ENCODE measurements at places on chromosomes 16 and 17.

DNA sequence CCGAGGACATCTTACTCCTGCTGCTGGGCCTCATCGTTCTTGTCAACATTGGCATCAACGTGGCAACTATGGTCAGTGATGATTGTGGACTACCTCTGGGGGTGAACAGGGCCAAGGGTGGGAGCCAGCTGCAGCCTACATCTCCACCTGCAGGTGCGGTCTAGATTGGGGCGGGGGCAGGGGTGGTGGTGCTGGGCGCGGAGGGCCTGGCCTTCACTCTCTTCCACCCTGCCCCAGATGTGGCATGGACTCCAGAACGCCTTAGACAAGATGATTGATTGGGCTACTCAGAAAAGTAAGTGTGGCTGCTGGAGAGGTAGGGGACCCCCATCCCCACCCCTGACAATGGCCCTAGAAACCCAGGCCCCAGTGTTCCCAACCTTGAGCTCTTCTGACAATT lies 340 bp downstream of the SPEM2 start:
- no peak for DNase-seq
- H3K27me3 ChIP-seq = no peaks in the 10 kb centered on the region
- H3K36me3 ChIP-seq = no peaks in the 10 kb centered on the region
- H3K4me1 ChIP-seq = no peaks in the 10 kb centered on the region
- no peak overlapping the region for H3K27ac ChIP-seq

- H3K27me3 ChIP-seq = peaks cover 14% of the 10 kb centered on the region
- no peaks in the 10 kb centered on the region for H3K36me3 ChIP-seq
- peaks cover 2% of the 10 kb centered on the region for H3K4me1 ChIP-seq
- no peak overlapping the region for H3K27ac ChIP-seq
Observed at GRCh38 chr16:82609140-82609539, 17.6 kb upstream of the CDH13 start.

DNA sequence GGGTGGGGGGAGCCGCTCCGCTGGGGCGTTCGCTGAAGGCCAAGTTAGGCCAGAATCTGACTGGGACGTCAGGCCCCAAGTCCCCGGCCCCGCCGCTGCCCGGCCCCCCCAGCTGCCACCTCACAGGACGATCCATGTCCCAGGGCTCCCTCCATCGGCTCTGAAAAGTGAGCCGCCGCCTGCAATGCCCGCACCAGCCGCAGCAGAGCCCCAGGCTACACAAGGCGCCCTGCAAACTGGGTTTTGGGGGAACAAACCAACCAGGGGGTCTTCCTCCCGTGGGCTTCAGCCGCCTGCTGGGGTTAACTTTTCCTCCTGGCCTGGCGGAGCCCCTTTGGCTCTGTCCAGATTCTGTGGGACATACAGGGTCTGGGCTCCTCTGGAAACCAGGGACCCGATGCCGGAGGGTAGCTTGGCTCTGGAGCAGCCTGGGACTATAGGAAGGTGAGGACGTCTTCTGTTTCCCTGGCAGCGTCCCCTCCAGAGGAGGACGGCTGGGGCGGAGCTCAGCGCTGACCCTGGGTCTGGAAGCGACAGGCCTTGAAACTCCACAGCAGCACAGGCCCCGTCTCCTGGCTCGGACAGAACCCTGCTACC lies 835 bp downstream of the NME4 start:
- peak overlapping the region; percentile 80 for H3K4me3 ChIP-seq
- H3K27me3 ChIP-seq = no peaks in the 10 kb centered on the region
- H3K27ac ChIP-seq = no peak overlapping the region
- H3K4me1 ChIP-seq = peaks cover 27% of the 10 kb centered on the region
- H3K36me3 ChIP-seq = no peaks in the 10 kb centered on the region
- peak; percentile 72 for DNase-seq

DNA sequence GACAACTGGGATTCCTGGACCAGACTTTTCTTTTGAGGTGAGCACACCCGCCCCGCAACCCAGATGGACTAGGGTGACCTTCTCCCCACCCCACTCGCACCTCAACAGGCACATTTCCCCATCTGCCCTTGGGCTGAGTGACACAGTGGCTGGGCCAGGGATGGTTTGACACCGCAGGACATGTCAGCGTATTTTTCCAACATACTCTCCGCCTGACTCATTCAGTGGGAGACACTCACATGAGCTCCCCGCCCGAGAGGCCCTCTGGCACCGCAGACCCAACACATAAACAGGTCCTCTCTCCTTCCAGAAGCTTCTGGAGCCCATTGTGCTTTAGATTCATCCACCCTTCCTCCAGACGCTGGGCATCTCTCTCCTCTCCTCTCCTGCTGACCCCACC lies 69.4 kb downstream of the ZDHHC7 start:
- no peaks in the 10 kb centered on the region for H3K4me1 ChIP-seq
- no peaks in the 10 kb centered on the region for H3K36me3 ChIP-seq
- DNase-seq = no peak
- H3K27ac ChIP-seq = no peak overlapping the region

DNA sequence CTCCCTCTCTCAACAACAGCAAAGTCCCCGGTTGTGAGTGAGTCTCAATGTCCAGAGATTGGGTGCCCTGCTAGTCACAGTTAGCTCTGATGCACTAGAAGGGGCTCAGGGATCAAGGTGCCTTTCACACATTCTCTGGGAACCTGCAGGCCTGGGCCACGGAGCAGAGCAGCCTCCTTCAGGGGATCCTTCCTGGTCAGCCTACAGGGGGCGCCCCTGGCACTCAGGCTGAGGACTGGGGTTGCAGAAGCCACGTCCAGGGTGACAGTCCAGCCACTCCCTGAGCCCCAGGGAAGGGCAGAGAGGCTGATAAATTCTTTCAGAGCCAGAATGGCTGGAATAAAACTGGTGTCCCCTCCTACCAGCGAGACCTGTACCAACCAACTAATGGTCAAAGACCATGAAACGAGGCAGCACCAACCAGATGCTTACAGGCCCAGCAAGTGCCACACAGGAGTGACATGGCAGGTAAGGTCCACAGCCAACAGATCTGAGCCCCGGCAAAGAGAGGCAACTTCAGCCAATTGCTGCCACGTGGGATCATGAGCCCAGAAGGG lies 43.5 kb downstream of the ST3GAL2 start:
- DNase-seq = peak; percentile 51
- peaks cover 21% of the 10 kb centered on the region for H3K36me3 ChIP-seq
- H3K4me3 ChIP-seq = no peak overlapping the region
- no peaks in the 10 kb centered on the region for H3K27me3 ChIP-seq
- no peak overlapping the region for H3K27ac ChIP-seq

GRCh38 chr16:86517652-86518258 lies 7.4 kb downstream of the FOXF1 start:
- peaks cover 50% of the 10 kb centered on the region for H3K27me3 ChIP-seq
- DNase-seq = no peak
- H3K4me3 ChIP-seq = no peak overlapping the region
- no peaks in the 10 kb centered on the region for H3K36me3 ChIP-seq
- H3K27ac ChIP-seq = no peak overlapping the region
- peaks cover 5% of the 10 kb centered on the region for H3K4me1 ChIP-seq

GRCh38 chr16:24822974-24823373 lies 22.8 kb upstream of the SLC5A11 start:
- no peak overlapping the region for H3K27ac ChIP-seq
- no peaks in the 10 kb centered on the region for H3K27me3 ChIP-seq
- H3K4me3 ChIP-seq = no peak overlapping the region
- H3K4me1 ChIP-seq = peaks cover 2% of the 10 kb centered on the region
- peaks cover 17% of the 10 kb centered on the region for H3K36me3 ChIP-seq

DNA sequence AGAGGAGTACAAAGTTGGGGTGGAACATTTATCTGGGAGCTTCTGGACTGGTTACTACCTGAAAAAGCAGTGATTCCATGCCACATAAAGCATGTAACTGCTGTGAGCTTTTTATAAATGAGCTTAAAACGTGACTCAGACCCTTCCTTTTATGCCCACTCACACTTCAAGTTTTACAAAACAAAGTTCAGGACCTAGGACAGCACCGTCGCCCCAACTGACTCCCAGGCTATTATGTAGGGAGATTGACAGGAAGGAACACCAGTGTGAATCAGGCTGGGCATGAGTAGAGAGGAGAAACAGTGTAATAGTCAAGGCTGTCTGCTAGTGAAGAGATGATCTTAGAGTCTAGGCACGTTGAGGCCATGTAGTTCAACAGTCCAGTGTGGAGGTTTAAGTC lies 91.6 kb upstream of the DNAH9 start:
- no peaks in the 10 kb centered on the region for H3K4me1 ChIP-seq
- DNase-seq = no peak

DNA sequence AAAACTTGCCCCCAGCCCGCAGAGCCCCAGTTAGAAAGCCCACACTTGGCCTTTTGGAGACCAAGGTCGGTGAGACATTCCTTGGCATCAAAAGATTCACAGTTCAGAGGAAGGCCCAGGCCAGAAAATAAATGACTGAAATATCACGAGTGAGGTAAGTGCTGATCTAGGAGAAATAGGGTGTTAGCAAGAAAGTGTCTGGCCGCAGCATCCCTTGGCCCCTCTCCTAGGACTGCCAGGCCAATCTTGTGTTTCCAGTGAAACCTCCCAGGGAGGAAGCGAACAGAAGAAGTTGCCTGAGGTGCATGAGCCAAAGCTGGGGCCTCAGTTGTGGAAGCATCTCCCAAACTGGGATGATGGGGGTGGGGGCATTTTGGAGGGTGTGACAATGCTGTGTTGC lies 22.5 kb upstream of the NSMCE1 start:
- H3K36me3 ChIP-seq = no peaks in the 10 kb centered on the region
- H3K27ac ChIP-seq = peak overlapping the region; percentile 43
- peaks cover 12% of the 10 kb centered on the region for H3K4me1 ChIP-seq
- no peak for DNase-seq
- no peaks in the 10 kb centered on the region for H3K27me3 ChIP-seq

- no peak overlapping the region for H3K4me3 ChIP-seq
- peak overlapping the region; percentile 70 for H3K27ac ChIP-seq
- H3K4me1 ChIP-seq = peaks cover 72% of the 10 kb centered on the region
- no peak for DNase-seq
- no peaks in the 10 kb centered on the region for H3K36me3 ChIP-seq
- no peaks in the 10 kb centered on the region for H3K27me3 ChIP-seq
Observed at GRCh38 chr16:17301593-17302135, 169.1 kb downstream of the XYLT1 start.

DNA sequence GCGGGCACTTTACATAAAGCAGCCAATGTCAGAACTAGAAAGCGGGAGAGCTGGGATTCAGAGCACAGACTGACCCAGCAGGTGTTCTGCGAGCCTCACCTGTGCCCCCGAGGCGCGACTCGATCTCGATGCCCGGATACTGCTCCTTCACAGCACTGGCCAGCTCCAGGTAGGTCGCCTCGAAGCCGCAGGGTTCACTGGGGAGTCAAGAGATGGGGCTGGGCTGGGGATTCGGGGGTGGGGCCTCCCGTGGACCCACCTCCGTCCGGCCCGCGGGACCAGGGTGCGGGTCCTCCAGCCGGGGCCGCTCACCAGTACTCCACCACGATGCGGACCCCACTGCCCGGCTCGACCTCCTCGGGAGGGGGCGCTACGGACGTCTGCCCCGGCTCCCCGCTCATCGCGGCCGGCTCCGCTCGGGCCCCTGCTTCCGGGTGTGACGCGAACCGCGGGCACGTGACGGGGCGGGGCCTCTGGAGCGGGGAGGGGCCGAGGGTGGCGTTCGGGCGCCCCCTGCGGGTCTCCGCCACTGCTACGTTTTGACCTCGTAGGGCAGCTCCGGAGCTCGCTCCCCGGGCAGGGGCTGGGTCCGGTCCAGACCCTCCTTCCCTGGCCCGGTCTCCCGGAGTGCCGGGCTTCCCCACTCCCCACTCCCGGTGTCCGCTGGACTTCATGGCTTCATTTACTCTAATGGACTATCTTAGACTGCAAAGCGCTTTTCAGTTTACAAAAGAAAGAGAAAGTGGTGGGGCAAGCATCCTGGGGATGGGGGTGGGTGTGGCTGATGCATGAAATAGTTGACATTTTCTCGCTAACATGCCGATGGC lies at the start of gene MIEN1:
TSS of gene MIEN1 (minus strand) at position 438 of the 827 bp plus-strand sequence. CDS start at position 401, 37 bp downstream.
- H3K36me3 ChIP-seq = no peaks in the 10 kb centered on the region
- H3K4me3 ChIP-seq = peak within 1 kb of the TSS; percentile 91
- peak within 1 kb of the TSS; percentile 82 for H3K27ac ChIP-seq
- H3K4me1 ChIP-seq = peaks cover 9% of the 10 kb centered on the region
- DNase-seq = peak; percentile 95
- no peaks in the 10 kb centered on the region for H3K27me3 ChIP-seq

DNA sequence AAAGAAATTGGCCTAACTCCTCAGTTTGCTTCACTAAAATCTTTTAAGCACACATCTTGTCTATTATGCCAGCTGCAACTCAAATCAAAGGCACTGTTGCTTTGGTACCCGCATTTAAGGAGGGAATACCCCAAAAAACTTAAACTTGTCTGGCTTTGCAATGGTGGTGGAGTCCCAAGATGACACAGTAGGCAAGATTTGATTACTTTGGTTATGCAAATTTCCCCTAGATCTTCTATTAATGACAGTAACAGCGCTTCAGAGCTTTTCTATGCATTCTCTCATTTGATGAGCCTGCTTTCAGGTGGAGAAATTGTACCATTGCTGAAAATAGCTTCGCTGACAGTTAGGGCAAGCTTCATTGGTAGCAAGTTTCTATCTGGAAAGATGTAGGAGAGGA lies 27.2 kb downstream of the WWOX start:
- H3K4me3 ChIP-seq = no peak overlapping the region
- no peak overlapping the region for H3K27ac ChIP-seq
- H3K36me3 ChIP-seq = peaks cover 27% of the 10 kb centered on the region
- DNase-seq = no peak
- H3K27me3 ChIP-seq = no peaks in the 10 kb centered on the region

GRCh38 chr16:89317101-89317671 lies 99.7 kb downstream of the ZNF778 start:
- H3K36me3 ChIP-seq = no peaks in the 10 kb centered on the region
- no peaks in the 10 kb centered on the region for H3K27me3 ChIP-seq
- DNase-seq = no peak
- peak overlapping the region; percentile 97 for H3K27ac ChIP-seq
- H3K4me1 ChIP-seq = peaks cover 94% of the 10 kb centered on the region
- peak overlapping the region; percentile 76 for H3K4me3 ChIP-seq

- H3K4me3 ChIP-seq = peak overlapping the region; percentile 99
- peaks cover 21% of the 10 kb centered on the region for H3K36me3 ChIP-seq
- no peak for DNase-seq
Observed at GRCh38 chr17:58007781-58008706, 998 bp upstream of the SRSF1 start.

GRCh38 chr16:87703835-87704375 lies 61.9 kb downstream of the KLHDC4 start:
- H3K27ac ChIP-seq = peak overlapping the region; percentile 36
- H3K36me3 ChIP-seq = peaks cover 5% of the 10 kb centered on the region
- H3K4me3 ChIP-seq = no peak overlapping the region
- DNase-seq = no peak

- no peak overlapping the region for H3K4me3 ChIP-seq
- no peak overlapping the region for H3K27ac ChIP-seq
- DNase-seq = peak; percentile 53
- peaks cover 15% of the 10 kb centered on the region for H3K4me1 ChIP-seq
- no peaks in the 10 kb centered on the region for H3K36me3 ChIP-seq
Observed at GRCh38 chr17:76000016-76000754, 470 bp upstream of the CDK3 start.

DNA sequence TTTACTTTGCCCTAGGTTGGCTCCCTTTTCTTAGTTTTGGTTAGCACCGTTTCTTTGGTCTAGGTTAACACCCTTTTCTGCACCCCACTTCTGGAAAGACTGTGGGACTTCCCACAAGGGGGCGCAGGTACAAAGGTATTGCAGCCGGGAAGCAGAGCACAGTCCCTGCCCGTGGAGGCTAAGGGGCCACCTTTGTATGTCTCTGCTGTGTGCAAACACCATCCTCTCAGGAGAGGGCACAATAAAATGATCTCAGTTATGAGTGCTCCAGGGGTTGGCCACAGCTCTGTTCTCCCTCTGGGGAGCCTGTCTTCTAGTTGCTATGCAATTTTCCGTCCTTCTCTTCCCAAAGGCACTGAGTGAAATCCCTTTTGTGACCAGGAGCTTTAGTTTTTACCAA lies 28.4 kb upstream of the TMC5 start:
- no peak for DNase-seq
- no peaks in the 10 kb centered on the region for H3K4me1 ChIP-seq
- H3K27me3 ChIP-seq = peaks cover 44% of the 10 kb centered on the region
- no peak overlapping the region for H3K27ac ChIP-seq
- H3K4me3 ChIP-seq = no peak overlapping the region
- H3K36me3 ChIP-seq = no peaks in the 10 kb centered on the region

Measured in naive thymus-derived CD8-positive, alpha-beta T cell (primary cell).